Endothelial cell of umbilical vein (primary cell): ENCODE measurements at places on chromosomes 6 and 20. TPM values are rescaled to one million over a fixed set of nuclear protein-coding genes. Genes with fewer than 3 reads are reported as not detected.

The MTCH1 gene
- polyA plus RNA-seq, result 206 and 228 TPM in 2 replicates

The HTR1E gene
- not detected in 2 replicates for polyA plus RNA-seq

DNA sequence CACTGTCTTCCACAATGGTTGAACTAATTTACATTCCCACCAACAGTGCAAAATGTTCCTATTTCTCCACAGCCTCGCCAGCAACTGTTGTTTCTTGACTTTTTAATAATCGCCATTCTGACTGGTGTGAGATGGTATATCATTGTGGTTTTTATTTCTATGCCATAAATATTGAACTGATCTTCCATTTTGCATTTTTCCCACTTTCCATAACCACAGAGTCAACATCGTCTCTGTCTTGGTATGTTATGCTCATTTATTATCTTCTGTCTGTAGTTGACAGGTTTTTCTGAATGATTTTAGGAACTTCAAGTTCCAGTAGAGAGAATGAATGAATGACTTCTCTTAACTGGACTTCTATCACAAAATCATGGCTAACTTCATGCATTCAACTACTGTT, 259.8 kb downstream of the UST start:
- H3K4me1 ChIP-seq, result no peaks in the 10 kb centered on the region
- H3K36me3 ChIP-seq, result no peaks in the 10 kb centered on the region
- H3K4me3 ChIP-seq, result no peak overlapping the region
- no peak for DNase-seq

- DNase-seq, result no peak
- no peak overlapping the region for H3K27ac ChIP-seq
- H3K4me1 ChIP-seq, result peaks cover 41% of the 10 kb centered on the region
- H3K27me3 ChIP-seq, result no peaks in the 10 kb centered on the region
- no peak overlapping the region for H3K4me3 ChIP-seq
Observed at GRCh38 chr20:41011551-41012067, 17.0 kb upstream of the TOP1 start.

GRCh38 chr20:6579824-6580223, 187.7 kb upstream of the BMP2 start:
- no peaks in the 10 kb centered on the region for H3K36me3 ChIP-seq
- no peak overlapping the region for H3K4me3 ChIP-seq
- no peak for DNase-seq
- H3K4me1 ChIP-seq, result peaks cover 38% of the 10 kb centered on the region

DNA sequence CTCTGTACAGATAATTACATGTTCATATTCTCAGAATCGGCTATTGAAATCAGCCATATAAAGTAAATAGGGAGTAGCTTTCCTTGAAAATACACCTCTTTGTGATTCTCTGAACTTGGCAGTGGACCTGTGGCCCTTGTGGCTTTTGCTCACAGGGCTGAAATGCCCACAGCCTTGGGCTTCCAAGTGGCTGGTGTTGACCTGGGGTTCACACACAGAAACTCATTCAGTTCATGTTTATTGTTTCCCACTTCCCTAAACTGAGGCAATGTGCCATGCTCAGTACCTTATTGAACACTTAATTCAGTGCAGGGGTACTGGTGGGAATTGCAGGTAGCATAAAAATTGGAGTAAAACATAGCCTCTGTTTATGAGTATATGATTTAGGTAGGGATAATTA, 19.1 kb upstream of the TULP4 start:
- H3K27me3 ChIP-seq, result no peaks in the 10 kb centered on the region
- no peak for DNase-seq
- no peaks in the 10 kb centered on the region for H3K36me3 ChIP-seq

DNA sequence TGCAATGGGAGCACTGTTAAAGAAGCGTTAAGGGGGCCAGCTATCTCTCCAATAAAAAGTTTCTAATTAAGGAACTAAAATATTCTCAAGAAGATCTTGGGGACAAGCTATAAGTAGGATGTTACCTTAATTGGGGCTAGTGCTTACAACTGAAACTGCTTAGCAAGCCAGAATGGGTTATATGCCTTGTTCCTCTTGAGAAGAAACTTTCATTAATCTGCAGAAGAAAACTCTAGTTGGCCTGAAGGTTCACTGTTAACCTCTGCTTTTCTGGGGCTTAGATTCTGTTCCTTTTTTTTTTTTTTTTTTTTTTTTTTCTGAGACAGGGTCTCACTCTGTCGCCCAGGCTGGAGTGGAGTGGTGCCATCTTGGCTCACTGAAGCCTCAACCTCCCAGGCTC, 82.2 kb downstream of the BACH2 start:
- H3K4me1 ChIP-seq, result peaks cover 34% of the 10 kb centered on the region
- no peaks in the 10 kb centered on the region for H3K36me3 ChIP-seq
- DNase-seq, result no peak
- H3K27me3 ChIP-seq, result no peaks in the 10 kb centered on the region
- H3K4me3 ChIP-seq, result no peak overlapping the region
